ENCODE measurements at places on chromosomes 3 and 15. TPM values are rescaled to one million over a fixed set of nuclear protein-coding genes. Genes with fewer than 3 reads are reported as not detected.

Gene TRH
- total RNA-seq: not detected

Gene CDCP1
- 76.4 TPM for total RNA-seq

Gene ITIH4
- total RNA-seq: 1.3 TPM

Gene UBE2Q2
- total RNA-seq: 77.8 TPM

Gene ANKUB1
- total RNA-seq: not detected

Gene SCN11A
- not detected for total RNA-seq

Gene HCLS1
- 6.5 TPM for total RNA-seq

Gene GATA2
- 1.5 TPM for total RNA-seq

Gene PRICKLE2
- 47.7 TPM for total RNA-seq

Gene NR1I2
- total RNA-seq: not detected

Gene CASR
- not detected for total RNA-seq

Gene TJP1
- 50.5 TPM for total RNA-seq

Gene PLA1A
- 0.32 TPM for total RNA-seq

Gene HYAL1
- total RNA-seq: 0.42 TPM
